Frontal cortex (tissue), 4 donors: ENCODE measurements at places on chromosomes 2 and 18. TPM values are rescaled to one million over a fixed set of nuclear protein-coding genes. Genes with fewer than 3 reads are reported as not detected.

GRCh38 chr18:41744421-41745030, 210.5 kb upstream of the PIK3C3 start:
- DNase-seq, result no peak

DNA sequence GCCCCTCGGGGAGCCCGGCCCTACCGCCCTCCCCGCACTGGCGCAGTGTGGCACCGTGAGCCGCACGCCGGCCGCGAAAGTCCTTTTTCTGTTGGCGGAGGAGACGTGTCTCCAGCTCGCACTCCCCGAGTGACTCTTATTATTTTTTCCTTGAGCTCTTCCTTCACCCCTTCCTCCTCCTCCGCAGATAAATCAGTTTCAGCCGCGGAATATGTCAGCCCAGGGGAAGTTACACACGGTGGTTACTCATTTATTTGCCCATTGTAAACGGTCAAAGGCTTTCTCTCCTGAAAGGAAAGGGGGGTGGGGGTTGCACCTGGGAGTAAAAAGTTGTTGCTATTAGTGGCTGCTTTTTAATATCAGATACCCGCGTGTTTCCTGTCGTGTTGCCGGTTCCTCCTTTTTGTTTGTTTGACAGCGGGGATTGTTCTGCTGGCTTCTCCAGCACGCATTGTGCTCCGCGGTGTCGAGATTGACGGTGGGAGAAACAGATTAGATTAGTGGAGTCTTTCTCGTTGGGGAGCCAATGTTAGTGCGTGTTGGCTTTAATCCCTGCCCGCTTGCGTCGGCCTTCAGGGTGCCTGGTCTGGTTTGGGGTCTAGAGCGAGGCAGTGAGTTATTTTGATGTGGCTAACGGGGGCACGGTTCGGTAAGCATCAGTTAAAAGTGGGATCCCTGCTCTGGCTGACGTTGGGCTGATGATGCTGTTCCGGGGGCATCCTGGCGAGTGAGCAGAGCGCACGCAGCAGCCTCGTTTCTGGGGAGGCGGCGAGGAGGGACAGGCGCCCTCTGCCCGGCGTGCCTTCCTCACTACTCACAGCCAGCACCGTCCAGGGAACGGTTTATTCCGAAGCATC, 1.6 kb downstream of the CRIM1 start:
- DNase-seq, result no peak

- DNase-seq, result no peak
Measured at GRCh38 chr2:21754164-21754788, 630.5 kb downstream of the TDRD15 start.

The DSC3 gene
- total RNA-seq, result 0.82 TPM

DNA sequence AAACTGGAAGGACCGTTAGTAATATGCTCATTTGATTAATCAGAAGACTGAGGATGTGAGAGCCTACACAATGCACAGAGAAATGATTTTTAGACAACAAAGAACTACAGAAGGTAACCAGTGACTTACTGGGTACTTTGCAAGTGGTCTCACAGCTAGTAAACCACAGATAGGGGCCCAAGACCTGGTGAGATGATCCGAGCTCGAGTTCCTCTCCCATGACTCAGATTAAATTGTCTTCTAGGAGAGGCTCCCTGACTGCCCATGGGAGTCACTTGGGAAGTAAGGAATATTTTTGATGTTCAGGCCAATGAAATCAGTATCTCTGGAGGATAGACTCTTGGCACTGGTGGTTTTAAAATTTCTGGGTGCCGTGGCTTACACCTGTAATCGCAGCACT, 220.2 kb downstream of the CLIP4 start:
- DNase-seq, result no peak

DNA sequence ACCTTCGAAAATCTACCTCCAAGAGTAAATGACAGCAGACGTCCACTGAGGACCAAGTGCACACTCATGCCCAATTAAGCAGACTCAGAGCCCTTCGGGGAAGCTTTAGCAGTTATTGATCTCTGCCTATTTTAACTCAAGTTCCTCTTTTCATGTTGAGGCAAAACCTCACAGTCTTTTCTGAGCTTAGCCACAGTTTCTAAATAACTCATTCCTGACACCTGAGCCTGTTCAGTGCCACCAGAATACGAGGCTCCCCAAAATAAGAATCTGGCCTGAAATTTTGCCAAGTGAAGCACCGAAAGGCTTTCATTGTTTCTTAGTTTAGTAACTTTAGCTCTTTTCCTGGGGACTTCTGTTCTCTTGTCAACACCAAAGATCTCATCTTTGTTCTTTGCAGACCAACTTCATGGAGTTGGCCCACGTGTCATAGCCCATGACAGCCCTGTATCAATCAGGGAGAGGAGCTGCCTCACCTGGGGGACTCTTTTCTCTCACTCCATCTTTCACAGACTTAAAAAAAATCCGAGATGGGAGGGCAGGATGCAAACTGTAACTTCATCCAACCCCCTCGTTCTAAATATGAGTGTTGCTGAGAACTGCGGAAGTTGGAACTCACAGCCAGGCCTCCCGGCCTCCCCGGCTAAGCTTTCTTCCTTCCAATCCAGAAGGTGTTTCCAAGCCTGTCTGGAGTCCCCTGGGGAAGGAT, 22.2 kb downstream of the INPP5D start:
- DNase-seq, result no peak
